ENCODE measurements at places on chromosomes 7 and 10. TPM values are rescaled to one million over a fixed set of nuclear protein-coding genes. Genes with fewer than 3 reads are reported as not detected.

The PTF1A gene
- polyA plus RNA-seq: 0.28 TPM

GRCh38 chr10:7258948-7259523 is 151.8 kb downstream of the SFMBT2 start:
- no peaks in the 10 kb centered on the region for H3K36me3 ChIP-seq
- DNase-seq: no peak
- H3K4me3 ChIP-seq: no peak overlapping the region
- H3K27me3 ChIP-seq: no peaks in the 10 kb centered on the region

The GBX1 gene
- polyA plus RNA-seq: not detected

GRCh38 chr7:106866298-106867281 is 1.5 kb downstream of the PIK3CG start:
- H3K36me3 ChIP-seq: no peaks in the 10 kb centered on the region
- no peak for DNase-seq
- H3K4me1 ChIP-seq: no peaks in the 10 kb centered on the region
- no peak overlapping the region for H3K27ac ChIP-seq

The ITGB8 gene
- 6.6 TPM for polyA plus RNA-seq

DNA sequence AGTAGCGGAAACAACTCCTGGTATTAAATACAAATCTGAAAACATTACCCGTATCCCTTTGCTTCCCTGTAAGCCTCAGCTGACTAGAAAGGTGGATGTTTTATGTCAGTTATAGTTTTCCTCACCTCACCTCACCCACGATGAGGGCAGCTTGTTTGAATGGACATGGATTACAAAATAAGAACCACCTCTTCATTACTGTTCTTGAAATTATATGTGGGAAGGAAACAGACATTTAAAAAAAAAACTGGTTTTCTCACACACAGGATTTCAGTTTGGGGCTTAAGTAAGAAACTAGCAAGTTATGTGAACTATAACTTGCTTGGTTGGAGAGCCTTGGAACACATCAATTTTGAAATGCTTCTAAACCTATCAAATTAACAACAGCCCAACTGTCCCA is 232.9 kb upstream of the CCDC6 start:
- DNase-seq: no peak
- peaks cover 16% of the 10 kb centered on the region for H3K4me1 ChIP-seq
- no peaks in the 10 kb centered on the region for H3K36me3 ChIP-seq
- peak overlapping the region; percentile 80 for H3K27ac ChIP-seq
- H3K27me3 ChIP-seq: no peaks in the 10 kb centered on the region

- H3K36me3 ChIP-seq: no peaks in the 10 kb centered on the region
- peaks cover 5% of the 10 kb centered on the region for H3K4me1 ChIP-seq
Measured at GRCh38 chr7:156156734-156157408, 344.6 kb upstream of the SHH start.

The SRRM3 gene
- polyA plus RNA-seq: 3.1 TPM

DNA sequence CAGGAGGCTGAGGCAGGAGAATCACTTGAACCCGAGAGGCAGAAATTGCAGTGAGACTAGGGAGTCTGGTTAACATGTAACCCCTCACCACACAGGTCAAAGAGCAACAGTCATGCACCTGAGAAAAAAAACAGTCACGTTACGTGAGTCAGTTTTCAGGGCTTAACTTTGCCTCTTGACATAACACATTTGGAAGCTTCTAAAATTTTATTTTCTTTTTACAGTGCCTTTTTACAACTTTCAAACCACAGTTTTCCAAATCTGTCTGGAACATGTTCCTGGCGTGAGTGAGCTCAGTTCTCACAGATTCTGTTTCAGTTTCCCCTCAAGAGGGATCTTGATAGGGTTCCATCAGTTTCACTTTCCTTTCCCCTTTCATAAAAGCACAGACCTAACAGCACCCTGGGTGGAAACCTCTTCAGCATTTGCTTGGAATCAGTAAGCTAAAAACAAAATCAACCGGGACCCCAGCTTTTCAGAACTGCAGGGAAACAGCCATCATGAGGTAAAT is 4.4 kb downstream of the IFIT3 start:
- H3K27ac ChIP-seq: peak overlapping the region; percentile 88
- H3K4me3 ChIP-seq: peak overlapping the region; percentile 6
- peak; percentile 56 for DNase-seq
- H3K36me3 ChIP-seq: no peaks in the 10 kb centered on the region
- H3K4me1 ChIP-seq: peaks cover 23% of the 10 kb centered on the region
- no peaks in the 10 kb centered on the region for H3K27me3 ChIP-seq

DNA sequence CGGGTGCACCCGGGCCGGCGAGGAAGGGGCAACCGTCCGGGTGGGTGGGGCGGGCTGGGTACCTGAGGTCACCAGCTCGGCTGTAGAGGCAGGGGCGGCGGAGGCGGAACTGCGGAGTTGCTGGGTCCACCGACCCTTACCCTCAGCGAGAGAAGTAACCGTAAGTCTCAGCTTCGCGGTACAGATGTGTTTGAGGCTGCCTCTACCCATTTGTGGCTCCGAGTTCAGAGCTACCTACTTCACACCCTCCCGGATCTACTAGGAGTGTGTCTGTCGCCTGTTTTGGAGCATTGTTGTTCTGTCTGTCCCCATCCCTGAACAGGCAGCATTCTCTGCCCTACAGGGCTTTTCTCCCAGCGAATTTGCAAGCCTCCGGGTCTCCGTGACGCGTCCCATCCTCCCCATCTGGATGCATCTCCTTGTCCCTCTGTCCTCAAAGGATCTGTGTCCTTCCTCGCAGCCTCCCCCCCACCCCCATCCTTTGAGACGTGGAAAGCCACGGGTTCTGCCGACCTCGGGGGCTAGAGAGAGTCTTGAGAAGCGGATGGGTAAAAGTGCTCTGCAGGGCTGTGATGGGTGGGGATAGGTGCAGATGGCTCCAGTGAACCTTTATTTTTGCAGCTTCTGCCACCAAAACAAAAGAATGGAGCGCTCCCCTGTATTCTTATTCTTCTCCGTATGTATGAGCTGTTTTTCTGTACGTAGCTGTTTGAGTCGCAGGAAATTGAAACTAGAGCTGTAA is 757 bp downstream of the ANKIB1 start:
- peak overlapping the region; percentile 83 for H3K4me3 ChIP-seq
- DNase-seq: peak; percentile 31
- no peaks in the 10 kb centered on the region for H3K36me3 ChIP-seq
- H3K4me1 ChIP-seq: peaks cover 28% of the 10 kb centered on the region

The OR2A1 gene
- 0.22 TPM for polyA plus RNA-seq

- DNase-seq: no peak
- H3K27ac ChIP-seq: no peak overlapping the region
- H3K27me3 ChIP-seq: peaks cover 19% of the 10 kb centered on the region
- H3K4me3 ChIP-seq: no peak overlapping the region
- H3K36me3 ChIP-seq: no peaks in the 10 kb centered on the region
Measured at GRCh38 chr10:110172155-110172554, 35.2 kb upstream of the MXI1 start.

DNA sequence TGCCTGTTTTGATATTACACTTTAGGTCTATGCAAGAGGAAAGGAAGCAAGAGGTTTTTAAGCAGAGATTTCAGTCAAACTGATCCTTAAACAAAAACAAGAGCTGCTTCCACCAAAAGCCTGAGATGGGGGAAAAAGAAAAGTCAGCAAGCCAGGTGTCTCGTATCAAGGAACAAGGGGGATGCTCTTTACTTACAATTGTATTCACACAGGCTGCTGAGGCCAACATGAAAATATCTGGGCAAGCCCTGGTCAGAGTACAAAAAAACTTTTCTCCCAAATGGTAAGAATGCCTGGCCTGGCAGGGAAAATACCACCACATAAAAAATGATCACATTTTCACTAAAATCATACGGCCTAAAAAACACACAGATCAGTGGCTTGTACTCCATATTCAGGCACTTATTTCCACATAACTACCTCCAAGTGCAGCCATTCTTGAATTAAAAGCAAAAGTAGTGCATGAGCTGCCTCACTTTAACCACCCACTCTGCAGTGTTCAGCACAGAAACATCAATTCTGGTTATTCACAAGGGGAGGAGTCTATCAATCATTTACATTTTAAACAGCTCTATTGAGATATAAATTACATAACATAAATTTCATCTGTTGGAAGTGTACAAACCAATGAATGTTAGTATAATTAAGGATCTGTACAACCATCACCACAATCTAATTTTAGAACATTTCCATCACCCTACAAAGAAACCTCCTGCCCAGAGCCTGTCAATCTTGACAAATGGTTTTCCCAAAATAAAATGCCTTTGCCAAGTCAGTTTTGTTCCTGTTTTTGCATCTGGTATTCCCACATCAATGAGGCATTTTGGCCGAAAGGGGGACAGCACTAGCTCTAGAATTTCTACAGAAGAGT is 70.2 kb downstream of the GRB10 start:
- DNase-seq: no peak
- H3K27me3 ChIP-seq: no peaks in the 10 kb centered on the region
- no peak overlapping the region for H3K4me3 ChIP-seq
- H3K27ac ChIP-seq: no peak overlapping the region

DNA sequence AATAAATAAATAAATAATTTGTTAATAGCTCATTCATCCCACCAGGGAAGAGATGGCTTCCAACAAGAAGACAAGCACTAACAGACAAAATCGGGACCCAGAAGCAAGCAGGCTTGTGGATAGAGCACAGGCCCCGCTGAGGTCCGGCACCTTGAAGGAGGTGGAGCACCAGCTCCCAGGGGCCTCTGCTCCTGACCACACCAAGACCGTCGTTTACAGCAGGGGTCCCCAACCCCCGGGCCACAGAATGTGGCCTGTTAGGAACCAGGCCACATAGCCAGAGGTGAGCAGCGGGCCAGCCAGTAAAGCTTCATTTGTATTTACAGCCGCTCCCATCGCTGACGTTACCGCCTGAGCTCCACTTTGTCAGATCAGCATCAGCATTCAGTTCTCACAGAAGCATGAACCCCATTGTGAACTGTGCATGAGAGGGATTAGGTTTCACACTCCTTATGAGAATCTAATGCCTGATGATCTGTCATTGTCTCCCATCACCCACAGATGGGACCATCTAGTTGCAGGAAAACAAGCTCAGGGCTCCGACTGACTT is 33.3 kb upstream of the SUN1 start:
- no peaks in the 10 kb centered on the region for H3K36me3 ChIP-seq
- H3K27me3 ChIP-seq: no peaks in the 10 kb centered on the region
- no peak overlapping the region for H3K27ac ChIP-seq
- no peaks in the 10 kb centered on the region for H3K4me1 ChIP-seq

DNA sequence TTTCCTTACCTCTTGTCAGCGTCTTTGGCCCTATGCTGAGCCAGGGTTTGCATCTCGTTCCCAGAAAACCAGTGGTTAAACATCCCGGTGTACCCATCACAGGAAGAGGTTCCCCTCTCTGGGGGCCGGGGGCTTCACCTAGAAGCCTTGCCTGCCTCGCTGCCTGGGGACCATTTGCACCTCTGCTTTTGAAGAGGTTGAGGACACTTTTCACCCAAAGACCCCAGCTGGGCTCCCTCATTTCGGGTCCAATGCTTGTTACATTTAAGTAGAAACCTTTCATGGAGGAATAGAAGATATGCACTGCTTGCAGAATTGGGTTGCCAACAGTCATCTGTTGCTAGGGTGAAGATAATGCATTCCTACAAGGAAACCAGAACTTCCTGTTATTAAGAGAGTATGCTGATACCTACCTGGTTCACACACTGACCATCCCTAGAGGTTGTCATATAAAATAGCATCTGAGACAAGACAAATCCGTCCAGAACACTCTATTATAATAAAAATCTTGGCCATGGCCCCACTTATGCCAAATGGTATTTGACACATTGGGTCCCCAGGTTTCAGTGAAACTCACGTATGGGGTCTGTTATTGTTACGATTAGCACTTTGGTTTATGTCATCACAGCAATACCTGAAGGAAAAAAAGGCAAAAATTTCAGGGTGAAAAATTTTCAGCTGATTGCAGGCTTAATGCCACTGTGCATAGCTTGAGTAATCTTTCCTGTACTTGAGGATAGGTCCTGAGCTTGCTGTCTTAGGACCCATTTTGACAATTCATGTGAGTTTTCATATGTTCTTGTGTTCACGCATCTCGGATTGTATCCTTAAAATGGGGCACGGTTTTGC is 917 bp downstream of the ZNF365 start:
- H3K4me1 ChIP-seq: no peaks in the 10 kb centered on the region
- DNase-seq: no peak
- H3K27me3 ChIP-seq: peaks cover 34% of the 10 kb centered on the region
- no peak overlapping the region for H3K27ac ChIP-seq

GRCh38 chr7:141014125-141014523 is 628 bp downstream of the MRPS33 start:
- H3K36me3 ChIP-seq: no peaks in the 10 kb centered on the region
- H3K27ac ChIP-seq: peak overlapping the region; percentile 86
- peaks cover 6% of the 10 kb centered on the region for H3K4me1 ChIP-seq
- H3K4me3 ChIP-seq: peak overlapping the region; percentile 70

The POLR2J2 gene
- 8.7 TPM for polyA plus RNA-seq

GRCh38 chr7:55258631-55259030 is 106.5 kb upstream of the LANCL2 start:
- H3K27me3 ChIP-seq: no peaks in the 10 kb centered on the region
- no peak overlapping the region for H3K4me3 ChIP-seq
- H3K4me1 ChIP-seq: peaks cover 9% of the 10 kb centered on the region

DNA sequence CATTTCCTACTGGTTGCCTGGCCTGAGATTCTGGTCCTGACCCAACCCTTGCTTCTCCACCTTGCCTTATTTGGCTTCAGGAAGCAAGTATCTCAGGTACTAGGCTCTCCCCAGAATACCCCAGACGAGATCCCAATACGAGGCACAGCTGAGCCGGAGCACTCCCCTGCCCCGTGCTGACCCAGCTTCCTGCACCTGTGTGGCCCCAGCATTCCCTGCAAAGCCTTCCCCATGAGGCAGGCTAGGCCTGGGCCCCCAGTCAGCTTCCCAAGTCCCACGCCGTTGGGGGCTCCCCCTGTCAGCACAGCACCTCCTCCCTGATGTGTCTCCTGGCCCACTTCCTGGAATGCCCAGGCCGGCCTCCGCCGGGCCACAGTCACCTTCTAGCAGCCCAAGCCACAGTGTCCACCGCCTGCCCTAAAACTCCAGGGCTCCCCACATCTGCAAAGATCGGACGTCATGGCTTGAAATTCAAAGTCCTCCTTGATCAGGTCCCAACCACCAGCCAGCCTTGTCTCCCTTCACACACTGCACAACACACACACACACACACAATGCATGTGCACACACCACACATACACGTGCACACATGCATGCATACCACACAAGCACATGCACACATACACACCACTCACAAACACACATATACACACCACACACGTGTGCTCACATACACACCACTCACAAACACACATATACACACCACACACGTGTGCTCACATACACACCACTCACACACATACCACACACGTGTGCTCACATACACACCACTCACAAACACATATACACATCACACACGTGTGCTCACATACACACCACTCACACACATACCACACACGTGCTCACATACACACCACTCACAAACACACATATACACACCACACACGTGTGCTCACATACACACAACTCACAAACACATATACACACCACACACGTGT is 78.9 kb upstream of the FOXK1 start:
- no peak for DNase-seq
- no peak overlapping the region for H3K4me3 ChIP-seq
- H3K36me3 ChIP-seq: no peaks in the 10 kb centered on the region
- H3K27me3 ChIP-seq: no peaks in the 10 kb centered on the region
- H3K27ac ChIP-seq: no peak overlapping the region
- no peaks in the 10 kb centered on the region for H3K4me1 ChIP-seq

GRCh38 chr10:5581670-5582566 is 57.2 kb downstream of the CALML3 start:
- H3K27me3 ChIP-seq: no peaks in the 10 kb centered on the region
- H3K27ac ChIP-seq: peak overlapping the region; percentile 31
- H3K4me1 ChIP-seq: peaks cover 26% of the 10 kb centered on the region
- DNase-seq: no peak
